Right ventricle myocardium superior (tissue), 1 donor: ENCODE measurements at places on chromosomes 12 and 14. TPM values are rescaled to one million over a fixed set of nuclear protein-coding genes. Genes with fewer than 3 reads are reported as not detected.
A peak's percentile ranks its signal among the peaks of the same experiment; 100 is the strongest.

GRCh38 chr14:68619790-68620574 lies 172.9 kb downstream of the ZFP36L1 start:
- peak; percentile 48 for DNase-seq

DNA sequence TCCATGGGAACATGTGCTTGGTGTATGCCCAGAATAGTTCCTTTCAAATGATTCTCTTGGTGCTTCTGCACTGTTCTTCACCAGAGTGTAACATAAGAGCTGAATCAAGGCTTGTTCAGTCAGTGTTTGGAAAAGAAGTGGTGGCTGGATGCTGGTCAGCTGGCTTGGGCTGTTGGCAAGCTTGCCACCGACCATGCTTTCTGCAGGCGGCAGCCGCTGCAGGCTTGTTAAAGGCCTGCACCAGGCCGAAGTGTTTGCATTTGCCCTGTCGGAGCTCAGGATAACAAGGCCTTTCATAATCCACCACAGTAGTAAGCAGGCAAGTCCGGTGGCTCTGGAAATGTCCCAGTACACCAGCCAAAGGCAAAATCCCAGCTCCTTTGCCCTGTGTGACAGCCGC lies 26.9 kb downstream of the DAAM1 start:
- DNase-seq: peak; percentile 89

DNA sequence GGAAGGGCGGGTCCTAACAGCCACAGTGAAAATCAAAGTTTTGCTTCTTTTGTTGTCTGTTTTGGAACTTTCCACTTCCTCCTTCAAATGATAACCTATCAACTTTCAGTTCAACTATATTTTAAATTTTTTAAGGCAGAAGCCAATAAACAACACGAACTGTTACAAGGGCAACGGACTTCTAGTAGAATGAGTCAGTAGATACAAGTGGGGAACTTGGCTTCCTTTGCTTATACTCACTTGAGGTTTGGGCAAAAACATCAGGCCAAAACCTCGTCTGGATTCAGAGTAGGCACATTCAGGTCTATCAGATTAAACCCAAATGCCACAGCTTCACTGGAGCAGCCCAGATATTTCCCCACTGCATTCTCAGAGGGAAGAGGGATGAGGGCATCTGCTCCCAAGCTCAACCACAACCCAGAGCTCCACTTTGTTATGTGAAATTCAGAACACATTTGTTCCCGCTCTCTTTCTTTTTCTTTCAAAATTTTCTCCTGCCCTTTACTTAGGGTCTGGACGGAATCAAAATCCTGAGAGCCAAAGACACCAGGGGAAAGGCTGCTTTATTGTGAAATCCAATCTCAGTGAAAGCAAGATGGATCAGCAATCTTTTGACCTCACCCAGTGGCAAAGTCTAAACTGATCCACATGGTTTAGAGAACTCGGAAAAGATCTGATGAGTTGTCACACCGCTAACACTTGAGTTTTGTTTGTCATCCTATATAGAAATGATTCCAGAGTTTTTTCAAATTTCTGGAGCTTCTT lies 152.5 kb upstream of the BTG1 start:
- no peak for DNase-seq

KCNMB4 gene
- total RNA-seq: 1.2 TPM
